ENCODE measurements at places on chromosomes 12 and 14.

DNA sequence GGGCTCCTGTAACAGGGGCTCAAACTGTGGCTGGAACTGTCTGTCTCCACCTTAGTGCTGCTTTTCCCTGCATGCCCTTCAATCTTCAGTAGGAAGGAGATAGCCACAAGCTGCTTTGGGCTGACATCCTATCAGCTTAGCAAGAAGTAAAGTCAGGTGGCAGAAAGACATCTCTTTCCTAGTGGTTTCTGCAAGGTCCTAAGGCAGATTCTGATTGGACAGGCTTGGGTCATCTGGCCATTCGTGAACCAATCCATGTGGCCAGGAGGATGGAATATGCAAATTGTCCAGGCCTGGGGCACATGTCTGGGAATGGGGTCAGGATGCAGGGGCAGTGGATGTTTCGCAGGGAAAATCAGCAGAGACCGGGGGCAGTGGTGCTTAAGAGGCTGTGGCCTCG is 5.2 kb downstream of the RITA1 start:
- no peak for DNase-seq

- peak; percentile 19 for DNase-seq
Measured at GRCh38 chr12:119902084-119902509, 25.0 kb upstream of the CIT start.

DNA sequence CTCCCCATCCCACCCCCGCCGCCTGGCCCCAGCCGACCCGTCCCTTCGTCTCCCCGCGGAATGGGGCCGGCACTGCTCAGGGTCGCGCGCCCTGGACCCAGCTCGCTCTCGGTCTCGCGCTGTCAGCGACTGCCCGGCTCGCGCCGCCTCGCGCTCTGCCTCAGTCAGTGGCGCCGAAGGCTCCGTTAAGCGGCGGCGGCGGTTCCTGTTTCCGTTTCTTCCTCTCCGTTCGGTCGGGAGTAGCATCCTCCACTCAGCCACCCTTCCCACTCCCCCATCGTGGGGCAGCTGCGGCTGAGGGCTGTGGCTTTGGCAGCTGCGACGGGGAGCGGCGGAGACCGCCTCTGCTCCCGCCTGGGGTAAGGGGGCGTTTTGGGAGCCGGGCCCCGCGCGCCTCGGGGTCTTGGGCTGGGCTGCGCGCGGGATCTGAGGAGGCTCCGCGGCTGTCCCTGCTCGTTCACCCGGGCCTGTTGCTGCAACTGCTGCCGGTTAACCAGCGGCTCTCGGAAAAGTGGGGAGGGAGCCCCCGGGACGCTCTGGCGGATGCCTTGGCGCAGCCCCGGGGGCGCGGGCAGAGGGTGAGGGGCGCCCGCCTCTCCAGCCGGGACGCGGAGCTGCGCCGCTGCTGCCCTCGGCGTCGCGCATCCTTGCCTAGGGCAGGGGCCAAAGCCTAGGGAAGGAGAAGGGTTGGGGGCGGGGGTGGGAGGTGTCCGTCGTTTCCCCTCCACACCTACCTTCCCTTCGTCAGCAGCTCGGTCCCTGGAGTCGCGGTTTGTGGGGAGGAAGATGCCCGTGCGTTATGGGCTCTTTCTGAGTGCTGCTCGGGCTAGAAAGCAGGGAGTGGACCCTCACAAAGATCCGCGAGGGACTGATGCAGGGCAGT is 567 bp downstream of the FUT8 start:
- DNase-seq: peak; percentile 3

DNA sequence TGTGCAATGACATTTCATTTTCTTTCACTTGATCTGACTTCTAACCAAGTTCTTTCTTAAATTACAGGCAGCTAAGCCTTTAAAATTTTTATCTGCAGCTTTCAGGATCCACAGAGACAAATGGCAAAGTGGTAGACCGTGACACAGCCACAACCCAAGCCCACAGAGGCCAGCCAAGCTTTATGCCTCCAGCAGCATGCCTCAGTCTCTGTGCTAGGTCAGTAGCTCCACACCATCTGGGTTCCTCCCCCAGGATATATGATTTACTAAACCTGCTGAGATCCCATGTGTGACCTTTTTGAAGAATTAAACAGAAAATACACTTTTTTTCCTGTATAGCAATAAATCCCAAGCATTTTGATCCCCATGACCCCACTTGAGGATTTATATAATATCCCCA is 290.4 kb upstream of the CAND1 start:
- DNase-seq: no peak

DNA sequence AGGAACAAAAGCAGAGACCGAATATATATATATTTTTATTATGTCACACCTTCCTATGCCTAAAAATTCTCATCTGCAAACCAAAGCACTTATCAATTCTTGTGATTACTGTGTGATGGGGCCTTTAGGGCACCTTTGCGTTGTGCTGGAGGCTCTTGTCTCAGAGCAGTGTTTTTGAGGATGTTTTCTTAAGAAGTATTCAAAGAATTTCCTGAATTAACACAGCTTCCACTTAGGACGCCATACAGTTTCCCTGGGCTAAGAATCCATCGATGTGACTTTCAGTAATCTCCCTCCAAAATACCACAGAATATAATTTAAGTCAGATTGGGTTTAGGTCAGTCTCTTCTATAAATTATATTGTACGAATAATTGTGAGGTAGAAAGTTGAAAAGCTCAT is 22.0 kb upstream of the HIF1A start:
- DNase-seq: no peak

- no peak for DNase-seq
Measured at GRCh38 chr12:75528692-75529091, 17.3 kb upstream of the KRR1 start.

DNA sequence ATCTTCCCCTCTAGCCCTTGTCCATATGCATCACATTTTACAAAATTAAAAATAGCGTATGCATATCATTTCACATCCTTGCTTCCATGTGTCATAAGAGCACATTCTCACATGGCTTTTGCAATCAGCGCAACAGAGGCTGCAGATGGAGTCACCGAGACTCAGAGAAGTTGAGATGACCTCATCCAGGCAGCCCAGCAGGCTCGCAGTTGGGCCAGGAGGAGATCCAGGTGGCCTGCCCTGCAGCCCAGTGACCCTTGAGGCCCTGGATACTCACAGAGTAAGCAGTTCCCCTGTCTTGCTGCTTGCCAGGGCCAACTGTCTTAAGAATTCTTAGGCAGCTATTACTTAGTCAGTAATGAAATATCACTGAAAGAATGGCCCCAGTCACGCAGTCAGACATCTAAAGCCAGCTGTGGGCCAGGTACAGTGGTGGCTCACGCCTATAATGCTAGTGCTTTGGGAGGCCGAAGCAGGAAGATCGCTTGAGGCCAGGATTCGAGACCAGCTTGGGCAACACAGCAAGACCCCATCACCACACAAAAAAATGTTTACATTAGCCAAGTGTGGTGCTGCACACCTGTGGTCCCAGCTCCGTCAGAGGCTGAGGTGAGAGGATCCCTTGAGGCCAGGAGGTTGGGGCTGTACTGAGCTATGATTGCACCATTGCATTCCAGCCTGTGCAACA is 9.1 kb downstream of the CAMKK2 start:
- no peak for DNase-seq

DNA sequence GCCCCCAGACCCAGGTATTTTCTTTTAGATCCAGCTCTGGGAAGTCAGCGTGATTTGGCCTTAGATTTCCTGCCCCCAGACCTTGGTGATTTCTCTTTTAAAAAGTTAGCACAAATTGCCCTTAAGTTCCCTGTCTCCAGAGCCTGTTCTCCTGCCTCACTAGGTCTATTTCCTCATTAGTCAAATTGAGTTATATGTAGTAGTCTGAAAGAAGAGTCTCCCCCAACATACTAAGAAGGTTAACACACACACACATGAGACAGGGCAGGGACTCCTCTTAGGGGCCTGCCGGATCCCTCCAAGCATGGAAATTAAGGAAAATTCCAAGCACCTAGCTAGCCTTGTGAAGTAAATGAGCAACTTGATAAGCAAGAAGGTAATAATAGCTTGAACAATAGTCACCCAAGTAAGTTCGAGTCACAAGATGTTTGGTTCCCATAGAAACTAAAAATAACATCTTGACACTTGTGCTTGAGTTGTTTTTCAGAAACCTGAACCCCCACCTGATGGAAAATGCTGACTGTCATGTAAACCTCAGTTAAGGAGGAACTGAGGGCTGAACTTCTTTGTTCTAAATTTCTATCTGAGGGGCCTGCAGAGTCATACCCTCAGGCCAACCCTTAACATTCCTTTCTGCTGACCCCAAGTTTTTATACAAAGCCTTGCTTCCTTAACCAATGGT is 51.6 kb downstream of the CAND1 start:
- no peak for DNase-seq

- DNase-seq: no peak
Measured at GRCh38 chr14:101717663-101718490, 43.6 kb upstream of the PPP2R5C start.

DNA sequence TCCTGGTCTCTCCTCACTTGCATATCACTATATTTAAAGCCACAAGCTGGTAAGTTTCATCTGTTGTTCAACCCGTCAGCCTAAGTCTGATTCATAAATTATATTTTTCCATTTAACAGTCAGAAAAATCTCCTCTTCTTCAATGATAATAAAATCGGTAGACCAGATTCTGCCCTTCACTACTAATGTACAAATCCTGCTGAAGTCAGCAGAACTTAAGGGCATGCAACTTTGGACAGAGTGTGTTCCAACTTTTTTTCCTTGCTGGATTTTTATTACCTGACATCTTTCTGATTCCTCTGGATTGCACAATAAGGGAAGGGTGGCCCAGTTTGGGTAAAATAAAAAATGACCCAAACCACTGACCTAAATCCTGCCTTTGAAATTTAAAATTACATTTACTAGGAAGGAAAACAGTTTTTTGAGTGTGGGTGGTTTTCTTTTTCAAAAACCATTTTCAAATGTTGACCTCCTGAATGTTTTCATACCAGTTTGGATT is 125.4 kb upstream of the DIO2 start:
- DNase-seq: no peak

- DNase-seq: peak; percentile 72
Measured at GRCh38 chr12:75812271-75813018, 219.1 kb downstream of the PHLDA1 start.

DNA sequence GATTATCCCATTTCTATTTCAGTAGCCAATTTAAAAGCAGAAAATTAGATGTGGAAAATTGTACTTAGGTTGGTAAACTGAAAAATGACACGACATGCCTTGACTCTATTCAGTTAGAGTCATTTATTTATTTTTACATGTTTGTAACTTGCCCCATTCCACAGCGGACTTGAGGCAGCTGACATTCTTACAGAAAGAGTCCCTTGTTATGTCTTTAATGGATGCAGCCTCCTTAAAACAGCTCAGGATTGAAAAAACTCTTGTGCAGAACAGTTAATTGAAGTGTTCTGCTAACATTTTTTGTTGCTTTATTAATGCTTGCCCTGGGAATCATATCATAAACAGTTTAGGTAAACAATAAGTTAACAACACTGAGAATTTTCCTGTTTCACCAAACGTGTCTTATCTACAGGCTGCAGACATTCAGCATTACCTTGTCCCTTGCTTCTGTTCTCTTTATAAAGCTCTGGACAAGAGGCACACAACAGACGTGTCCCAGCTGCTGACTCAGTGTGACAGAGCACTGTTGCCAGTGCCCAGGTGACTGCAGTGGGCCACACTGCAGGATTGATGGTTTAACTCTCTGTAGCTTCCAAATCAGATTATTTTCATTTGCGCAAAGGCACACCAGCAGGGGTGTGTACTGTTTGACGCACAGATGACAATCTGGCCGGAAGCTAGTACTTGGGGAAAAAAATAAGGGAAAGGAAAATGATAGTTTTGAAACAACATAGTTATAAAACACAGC is 101.6 kb downstream of the PELI2 start:
- DNase-seq: no peak

DNA sequence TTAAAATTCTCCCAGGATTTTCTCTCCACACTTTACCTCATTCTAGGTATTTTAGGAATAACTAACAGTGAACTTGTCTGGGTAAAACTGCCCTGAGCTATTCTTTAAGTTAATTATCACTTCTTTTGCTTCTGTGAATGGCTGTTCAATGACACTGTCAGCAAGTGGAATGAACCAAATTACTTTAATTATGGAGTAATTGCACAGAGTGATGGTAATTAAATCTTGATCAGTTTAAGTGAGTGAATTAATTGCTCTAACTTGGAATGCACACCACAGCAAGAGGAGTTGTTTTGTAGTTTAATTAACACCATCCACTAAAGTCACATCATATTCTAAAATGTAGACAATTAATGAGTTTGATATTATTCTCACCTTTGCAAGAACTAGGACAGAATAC is 36.2 kb upstream of the TMEM260 start:
- DNase-seq: no peak

- no peak for DNase-seq
Measured at GRCh38 chr14:56205881-56206280, 87.7 kb downstream of the PELI2 start.

DNA sequence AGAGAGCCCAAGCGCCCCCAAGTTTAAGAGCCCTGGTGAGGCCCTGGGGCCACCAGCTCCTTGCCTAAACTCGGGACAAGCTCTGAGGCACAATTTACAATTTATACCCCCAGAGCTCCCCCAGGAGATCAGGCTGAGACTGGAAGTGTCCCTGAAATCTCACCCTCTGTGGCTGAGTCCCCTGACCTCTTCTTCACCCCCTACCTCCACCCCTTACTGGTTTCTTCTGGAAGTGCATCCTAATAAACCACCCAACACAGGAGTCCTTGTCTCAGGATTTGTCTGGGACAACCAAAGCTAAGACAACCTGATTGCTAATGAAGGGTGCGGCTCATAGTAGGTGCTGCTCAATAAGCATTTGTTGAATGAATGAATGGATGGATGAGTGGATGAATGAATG is 206.4 kb downstream of the BCL11B start:
- no peak for DNase-seq

DNA sequence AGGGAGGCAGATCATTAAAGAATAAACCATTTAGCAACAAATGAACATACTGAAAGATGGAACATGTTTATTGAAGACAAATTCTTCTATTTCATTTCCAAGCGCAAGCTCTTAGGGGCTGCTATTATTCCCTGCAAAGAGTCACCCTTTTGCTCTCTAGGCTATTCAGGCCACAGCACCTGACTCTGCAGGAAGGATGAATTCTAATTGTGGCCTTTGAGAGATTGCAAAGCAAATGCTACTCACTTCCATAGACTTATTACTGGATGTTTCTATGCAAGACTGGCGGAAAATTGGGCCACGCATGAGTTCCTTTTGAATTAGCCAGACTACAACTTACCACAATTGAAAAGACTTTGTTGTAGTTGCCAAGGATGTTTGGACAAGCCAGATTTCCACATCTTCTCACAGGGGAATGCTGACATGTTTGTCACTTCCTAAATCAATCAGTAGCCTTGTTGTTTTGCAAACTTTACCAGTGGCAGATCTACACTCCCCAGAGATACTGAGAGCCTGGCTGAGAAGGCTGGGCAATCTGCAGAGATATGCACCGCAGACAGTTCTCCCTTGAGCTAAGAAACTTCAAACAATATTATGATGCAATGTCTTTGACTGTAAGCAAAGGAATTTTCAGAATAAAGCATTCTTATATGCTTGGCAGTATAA is 334.3 kb upstream of the SYT1 start:
- DNase-seq: no peak

GRCh38 chr12:8127138-8127537 is 3.7 kb downstream of the CLEC4A start:
- DNase-seq: no peak

- no peak for DNase-seq
Measured at GRCh38 chr14:62759796-62760195, 285.5 kb downstream of the KCNH5 start.

GRCh38 chr12:7060353-7060954 is at the start of gene C1S:
Gene C1S, plus strand, starts transcription at chr12:7060718. Its CDS starts 1,195 bp downstream, at chr12:7061913.
- peak; percentile 95 for DNase-seq

Data from muscle of back (tissue), 13 donors.